ENCODE measurements at places on chromosomes 2 and 18.

- DNase-seq = no peak
These were observed 21.7 kb upstream of the LCLAT1 start for GRCh38 chr2:30425326-30425725.

GRCh38 chr2:240339411-240340360 lies 95.8 kb upstream of the GPC1 start:
- no peak for DNase-seq

DNA sequence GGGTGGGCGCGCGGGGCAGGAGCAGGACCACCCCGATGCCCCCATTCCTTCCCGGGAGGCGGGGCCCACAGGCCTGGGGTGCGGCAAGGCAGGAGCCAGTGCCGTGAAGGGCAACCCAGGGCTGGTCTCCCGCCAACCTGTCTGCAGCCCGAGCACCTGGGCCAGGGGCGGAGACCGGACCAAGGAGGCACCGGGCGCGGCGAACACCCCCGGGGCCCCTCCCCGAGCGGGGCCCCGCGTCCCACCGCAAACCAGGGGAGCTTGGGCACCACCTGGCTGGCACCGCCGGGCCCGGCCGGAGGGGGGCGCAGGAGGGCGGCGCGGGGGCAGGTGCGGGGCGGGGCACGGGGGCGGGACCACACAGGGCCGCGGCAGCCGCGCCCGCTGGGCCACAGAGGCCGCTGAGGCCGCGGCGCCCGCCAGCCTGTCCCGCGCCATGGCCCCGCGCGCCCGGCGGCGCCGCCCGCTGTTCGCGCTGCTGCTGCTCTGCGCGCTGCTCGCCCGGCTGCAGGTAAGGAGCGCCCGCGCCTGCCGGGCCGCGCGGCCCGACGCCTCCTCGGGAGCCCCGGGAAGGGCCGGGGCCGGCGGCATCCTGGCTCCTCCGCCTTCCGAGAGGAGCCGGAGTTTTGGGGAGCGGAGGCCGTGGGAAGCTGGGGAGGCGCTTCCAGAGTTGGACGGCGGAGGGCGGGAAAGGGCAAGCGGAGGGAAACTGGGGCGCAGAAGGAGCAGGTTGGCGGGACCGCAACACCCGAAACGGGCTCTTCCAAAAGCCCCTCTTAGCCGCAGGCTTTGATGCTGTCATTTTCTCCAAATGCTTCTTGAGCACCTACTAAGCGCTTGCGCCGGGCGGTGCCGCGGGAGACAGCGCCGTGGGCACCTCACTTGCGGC lies at the start of gene TNFRSF11A:
Gene TNFRSF11A, plus strand, starts transcription at position 394 of the 889 bp plus-strand sequence. Its CDS starts 43 bp downstream, at position 437.
- no peak for DNase-seq

- no peak for DNase-seq
These were observed 9.0 kb downstream of the DGUOK start for GRCh38 chr2:73935641-73936040.

Data from cortex of kidney (tissue), 1 donor.